ENCODE measurements at places on chromosomes 5 and 9. TPM values are rescaled to one million over a fixed set of nuclear protein-coding genes. Genes with fewer than 3 reads are reported as not detected.
A peak's percentile ranks its signal among the peaks of the same experiment; 100 is the strongest.

- DNase-seq = no peak
Observed at GRCh38 chr5:109126481-109126880, 283.3 kb downstream of the PJA2 start.

GRCh38 chr5:2021484-2022176, 138.9 kb upstream of the IRX4 start:
- DNase-seq = no peak

GRCh38 chr9:91296354-91296753, 65.4 kb downstream of the AUH start:
- DNase-seq = no peak

DNA sequence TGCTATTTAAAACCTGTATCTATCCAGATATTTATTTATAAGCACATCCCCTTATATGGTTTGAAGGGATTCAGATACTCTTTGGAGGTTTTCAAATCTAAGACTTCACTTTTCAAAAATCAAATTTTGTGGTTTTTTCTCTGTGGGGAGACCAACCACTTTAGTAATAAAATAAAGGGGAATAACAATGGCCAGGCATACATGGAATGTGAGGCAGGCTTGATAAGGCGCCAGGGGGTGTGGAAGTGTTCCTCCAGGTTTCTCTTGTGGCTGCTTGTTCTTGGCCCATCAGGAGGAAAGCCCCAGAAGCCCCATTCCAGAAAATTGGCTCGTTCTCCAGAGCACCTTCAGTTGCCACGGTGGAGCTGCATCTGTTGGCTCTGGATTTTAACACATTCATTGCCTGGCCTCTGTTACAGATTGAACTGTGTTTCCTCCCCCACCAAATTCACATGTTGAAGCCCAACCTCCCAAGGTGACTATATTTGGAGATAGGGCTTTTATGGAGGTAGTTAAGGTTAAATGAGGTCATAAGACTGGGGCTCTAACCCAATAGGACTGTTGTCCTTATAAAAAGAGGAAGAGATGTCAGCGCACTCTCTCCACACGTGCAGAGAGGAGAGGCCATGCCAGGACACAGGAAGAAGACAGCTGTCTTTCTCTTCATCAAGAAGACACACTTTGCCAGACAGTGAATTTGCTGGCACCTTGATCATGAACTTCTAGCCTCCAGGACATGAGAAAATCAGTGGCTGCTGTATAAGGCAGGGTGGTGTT, 195.9 kb downstream of the TMEM38B start:
- DNase-seq = no peak

DNA sequence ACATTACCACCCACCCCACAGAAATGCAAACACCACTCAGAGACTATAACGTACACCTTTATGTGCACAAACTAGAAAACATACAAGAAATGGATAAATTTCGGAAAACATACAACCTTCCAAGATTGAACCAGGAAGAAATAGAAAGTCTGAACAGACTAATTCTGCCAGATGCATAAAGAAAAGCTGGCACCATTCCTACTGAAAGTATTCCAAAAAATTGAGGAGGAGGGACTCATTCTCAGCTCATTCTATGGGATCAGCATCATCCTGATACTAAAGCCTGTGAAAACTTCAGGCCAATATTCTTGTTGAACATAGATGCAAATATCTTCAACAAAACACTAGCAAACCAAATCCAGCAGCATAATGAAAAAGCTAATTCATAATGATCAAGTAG, 115.1 kb upstream of the CD180 start:
- no peak for DNase-seq

GRCh38 chr5:1415626-1416360, 29.4 kb downstream of the SLC6A3 start:
- peak; percentile 36 for DNase-seq

The FLT4 gene
- 9.7 TPM for total RNA-seq

The DTWD2 gene
- 5.8 TPM for total RNA-seq

The AQP7 gene
- 17.2 TPM for total RNA-seq

The PCDHA10 gene
- total RNA-seq = 0.27 TPM

The CAVIN4 gene
- 0.14 TPM for total RNA-seq

The PCDHGA7 gene
- 5.6 TPM for total RNA-seq

The PGGT1B gene
- 75.8 TPM for total RNA-seq
